Cardiac fibroblast (primary cell): ENCODE measurements at places on chromosomes 1 and 21.

DNA sequence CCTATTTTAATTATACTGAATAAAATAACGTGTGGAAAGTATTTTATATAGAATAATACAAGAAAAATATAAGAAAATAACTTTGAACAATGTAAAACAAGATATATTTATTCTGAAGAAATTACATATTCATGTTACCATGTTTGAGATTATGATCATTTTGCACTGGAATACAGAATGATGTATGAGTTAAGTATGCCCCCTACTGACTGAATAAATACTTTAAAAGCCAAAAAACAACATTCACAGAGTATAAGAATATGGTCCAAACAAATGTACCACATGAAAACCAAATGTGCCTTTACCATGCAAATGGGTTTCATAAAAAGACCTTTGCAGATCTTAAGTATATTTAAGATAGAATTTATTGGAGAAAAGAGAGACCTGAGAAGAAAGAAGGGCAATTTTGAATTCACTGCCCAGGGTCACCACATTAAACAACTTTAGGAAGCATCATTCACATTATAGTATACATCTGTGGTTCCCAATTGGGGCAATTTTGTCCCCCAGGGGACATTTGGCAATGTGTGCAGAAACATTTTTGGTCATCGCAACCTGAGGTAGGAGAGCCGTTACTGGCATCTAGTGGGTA, 136.6 kb upstream of the GFI1 start:
- DNase-seq = peak; percentile 46

- no peak for DNase-seq
Observed at GRCh38 chr1:245118806-245119205, 36.0 kb upstream of the KIF26B start.

DNA sequence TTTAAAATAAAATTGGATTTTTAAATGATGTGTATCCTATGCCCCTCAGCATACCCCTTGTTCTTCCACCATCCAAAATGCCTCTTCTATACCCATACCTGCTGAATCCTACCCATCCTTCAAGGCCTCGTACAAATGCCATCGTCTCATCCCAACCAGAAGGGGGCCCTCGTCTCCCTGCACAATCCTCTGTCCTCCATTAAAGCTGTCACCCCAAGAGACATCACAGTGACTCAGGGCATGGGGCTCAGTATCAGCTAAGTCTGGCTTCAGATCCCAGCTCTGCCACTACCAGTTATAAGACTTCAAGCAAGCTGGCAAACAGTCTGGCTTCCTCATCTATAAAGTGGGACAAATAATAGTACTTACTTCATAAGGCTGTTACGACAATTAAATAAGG, 23.8 kb downstream of the IGFN1 start:
- no peak for DNase-seq

DNA sequence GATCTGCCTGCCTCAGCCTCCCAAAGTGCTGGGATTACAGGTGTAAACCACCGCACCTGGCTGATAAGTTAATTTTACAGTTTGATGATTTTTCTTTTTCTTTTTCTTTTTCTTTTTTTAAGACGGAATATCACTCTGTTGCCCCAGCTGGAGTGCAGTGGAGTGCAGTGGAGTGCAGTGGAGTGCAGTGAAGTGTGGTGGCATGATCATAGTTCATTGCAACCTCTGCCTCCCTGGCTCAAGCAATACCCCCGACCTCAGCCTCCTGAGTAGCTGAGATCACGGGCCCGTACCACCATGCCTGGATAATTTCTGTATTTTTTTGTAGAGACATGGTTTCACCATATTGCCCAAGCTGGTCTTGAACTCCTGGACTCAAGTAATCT, 84.4 kb upstream of the CXADR start:
- no peak for DNase-seq

GRCh38 chr1:162294015-162294414, 82.6 kb downstream of the SPATA46 start:
- no peak for DNase-seq

DNA sequence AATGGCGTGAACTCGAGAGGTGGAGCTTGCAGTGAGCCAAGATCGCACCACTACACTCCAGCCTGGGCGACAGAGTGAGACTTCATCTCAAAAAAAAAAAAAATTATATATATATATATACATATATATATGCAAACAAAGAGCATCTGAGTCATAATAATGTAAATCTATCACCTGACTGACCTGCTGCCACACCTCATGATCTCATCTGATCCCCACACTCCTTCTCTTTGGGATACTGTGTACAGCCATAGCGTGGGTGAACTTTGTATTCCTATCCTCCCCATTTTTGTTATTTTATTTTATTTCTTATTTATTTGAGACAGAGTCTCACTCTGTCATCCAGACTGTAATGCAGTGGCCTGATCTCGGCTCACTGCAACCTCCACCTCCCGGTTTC, 2.6 kb upstream of the HDAC1 start:
- no peak for DNase-seq

DNA sequence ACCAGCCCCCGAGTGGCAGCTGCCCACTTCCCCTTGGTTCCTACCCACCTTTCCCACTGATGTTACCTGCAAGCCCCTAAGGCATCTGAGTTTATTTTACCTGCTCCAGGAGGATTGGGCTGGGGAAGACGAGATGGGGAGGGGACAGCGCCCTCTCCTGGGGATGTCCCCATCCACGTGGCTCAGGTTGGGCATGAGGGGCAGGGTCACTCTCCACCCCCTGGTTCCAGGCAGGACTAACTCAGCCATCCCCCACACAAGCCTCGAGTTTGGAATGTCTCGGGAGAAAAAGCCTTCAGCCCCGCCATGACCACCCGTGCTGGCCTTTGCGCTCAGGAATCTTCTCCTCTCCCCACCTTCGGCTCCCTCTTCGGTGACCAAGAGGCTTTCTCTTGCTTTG, 90.0 kb downstream of the ARHGEF10L start:
- no peak for DNase-seq

DNA sequence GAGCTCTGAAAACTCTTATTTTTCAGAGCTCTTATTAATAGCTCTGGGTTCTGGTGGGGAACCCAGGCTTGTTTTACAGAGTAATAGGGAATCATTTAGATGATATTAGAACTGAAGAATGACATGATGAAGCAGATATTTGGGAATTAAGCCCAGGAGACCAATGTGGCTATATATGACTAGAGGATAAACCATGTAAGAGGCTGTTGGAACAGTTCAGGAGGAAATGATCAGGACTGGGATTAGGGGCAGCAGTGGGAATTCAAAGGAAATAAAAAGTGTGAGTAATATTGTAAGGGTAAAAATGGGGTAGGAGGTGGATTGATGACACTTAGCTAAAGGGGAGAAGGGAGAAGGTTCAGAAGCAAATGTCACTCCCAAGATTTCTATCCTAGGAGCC, 58.6 kb downstream of the GIPC2 start:
- DNase-seq = peak; percentile 87

DNA sequence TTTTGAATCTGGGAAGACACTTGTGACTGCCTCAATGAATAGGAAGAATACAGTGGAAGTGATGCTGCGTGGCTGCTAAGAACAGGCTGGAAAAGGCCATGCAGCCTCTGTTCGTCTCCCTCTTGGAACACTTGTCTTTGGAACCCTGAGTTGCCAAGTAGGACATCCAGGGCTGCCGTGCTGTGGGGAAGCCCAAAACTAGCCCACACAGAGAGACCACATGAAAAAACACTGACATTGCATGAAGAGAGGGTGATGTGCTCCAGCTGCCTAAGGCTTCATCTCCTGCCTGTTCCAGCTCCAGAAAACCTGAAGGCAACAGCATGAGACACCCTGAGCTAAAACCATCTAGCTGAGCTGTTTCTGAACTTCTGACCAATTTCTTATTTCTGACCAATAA, 61.1 kb upstream of the GNG4 start:
- no peak for DNase-seq

GRCh38 chr21:45127937-45128336, 53.6 kb downstream of the ADARB1 start:
- DNase-seq = no peak

DNA sequence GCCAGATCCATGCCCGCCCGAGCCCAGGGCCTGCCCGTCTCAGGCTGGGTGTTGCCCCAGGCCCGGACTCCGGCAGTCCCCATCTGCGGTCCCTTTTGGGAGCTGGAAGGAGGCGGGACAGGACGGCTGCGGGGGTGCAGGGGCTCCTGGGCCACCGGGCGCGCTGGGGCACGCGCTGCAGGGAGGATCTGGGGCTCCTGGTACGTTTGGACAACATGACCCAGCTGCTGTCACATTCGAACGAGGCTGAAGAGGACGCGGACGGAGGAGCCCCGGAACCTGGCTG, 6.6 kb upstream of the CALML6 start:
- no peak for DNase-seq

DNA sequence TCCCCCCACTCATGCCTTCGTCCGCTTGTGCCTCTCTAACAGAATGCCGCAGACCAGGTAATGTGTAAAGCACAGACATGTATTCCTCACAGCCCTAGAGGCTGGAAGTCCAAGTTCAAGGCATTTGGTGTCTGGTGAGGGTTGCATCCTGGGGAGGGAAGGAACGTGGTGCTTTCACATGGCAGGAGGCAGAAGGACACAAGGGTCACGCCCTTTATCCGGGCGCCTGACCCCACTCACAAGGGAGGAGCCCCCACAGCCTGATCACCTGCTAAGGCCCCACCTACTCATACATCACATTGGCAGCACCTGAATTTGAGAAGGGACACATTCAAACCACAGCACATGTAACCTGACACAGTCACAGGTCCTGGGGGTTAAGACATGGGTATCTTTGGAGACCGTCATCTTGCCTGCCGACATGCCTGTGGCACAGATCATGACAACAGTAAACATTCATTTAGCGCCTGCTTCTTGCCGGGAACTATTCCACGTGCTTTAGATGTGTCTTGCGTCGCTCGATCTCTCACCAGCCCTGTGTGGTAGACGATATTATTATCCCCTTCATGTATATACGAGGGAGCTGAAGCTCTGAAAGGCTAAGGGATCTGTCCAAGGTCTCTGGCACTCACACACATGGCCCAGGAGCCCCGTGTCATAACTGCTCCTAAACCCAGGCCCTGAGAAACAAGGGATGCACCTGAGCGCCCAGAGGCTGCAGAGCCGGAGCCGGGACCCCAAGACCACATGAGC, 235.6 kb downstream of the NPHP4 start:
- no peak for DNase-seq

GRCh38 chr1:998745-998994, 1.2 kb downstream of the HES4 start:
- peak; percentile 37 for DNase-seq

DNA sequence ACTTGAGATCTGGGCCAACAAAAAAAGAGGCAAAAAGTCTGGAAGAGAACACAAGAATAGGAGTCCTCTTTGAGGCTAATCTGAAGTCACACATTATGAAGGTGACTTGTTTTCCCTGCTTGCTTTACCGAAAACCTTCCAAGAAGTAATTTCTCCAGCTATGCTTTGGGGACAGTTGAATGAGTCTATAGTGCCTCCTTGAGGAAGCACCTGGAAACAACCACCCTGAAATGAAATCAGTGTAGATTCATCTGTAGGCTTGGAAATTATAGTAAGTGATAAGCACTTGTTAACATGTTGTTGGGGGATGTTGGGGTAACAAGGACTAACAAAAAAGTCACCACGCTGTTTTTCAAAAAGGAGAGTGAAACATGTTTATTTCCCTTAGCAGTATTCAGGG, 23.4 kb upstream of the RPTN start:
- peak; percentile 21 for DNase-seq

- DNase-seq = no peak
Observed at GRCh38 chr21:17550671-17551308, 37.9 kb downstream of the CXADR start.

DNA sequence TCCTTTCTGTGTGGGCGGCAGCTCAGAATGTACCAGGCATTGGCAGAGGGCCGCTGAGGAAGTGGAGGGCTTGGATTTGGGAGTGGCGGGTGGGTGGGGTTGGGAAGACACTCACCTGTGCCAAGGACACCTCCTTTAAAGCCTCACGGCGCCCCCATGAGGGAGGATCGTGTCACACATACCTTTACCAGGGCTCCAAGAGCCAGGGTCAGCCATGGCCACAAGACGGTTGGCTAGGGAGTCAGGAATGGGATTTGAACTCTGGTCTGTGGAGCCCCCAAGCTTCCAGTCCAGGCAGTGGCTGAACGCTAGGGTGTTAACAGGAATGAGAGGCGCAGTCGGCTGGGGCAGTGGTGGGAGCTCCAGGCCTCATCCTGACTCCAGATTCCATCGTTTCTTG, 4.6 kb downstream of the NBL1 start:
- peak; percentile 52 for DNase-seq

GRCh38 chr1:222904451-222904850, 89.6 kb downstream of the DISP1 start:
- DNase-seq = no peak

DNA sequence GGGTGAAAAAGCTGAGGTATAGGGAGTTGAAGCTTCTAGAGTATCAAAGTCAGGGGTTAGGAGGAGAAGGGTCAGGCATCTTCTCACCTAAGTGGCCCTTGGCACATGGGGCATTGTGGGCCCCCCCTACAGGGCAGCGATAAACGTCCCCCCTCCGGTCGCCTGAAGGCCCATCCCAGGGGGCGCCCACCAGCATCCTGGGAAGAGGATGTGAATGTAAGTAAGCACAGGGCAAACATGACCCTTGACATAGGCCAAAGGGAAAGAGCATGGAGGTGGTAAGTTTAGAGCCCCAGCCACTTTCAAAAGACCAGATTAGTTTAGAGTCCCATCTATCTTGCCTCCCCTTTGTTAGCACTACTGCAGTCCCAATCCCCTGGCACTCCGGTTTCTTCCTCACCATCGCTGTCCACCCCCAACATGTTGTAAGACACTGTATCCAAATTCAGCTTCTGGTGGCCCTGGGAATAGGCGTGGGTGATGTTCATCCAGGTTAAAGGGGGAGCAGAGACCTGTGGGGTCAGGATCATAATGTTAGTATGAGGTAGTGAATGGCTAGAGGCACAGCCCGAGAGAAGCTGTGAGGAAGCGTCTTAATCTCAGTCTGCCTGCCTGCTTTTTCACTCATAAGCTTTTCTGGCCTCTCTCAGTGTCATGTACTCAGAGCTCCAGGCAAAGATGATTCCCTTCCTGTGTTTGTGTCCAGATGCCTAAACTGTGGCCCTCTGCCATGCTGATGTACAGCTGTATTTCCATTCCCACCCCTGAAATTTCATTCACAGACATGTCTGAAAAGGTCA, 2.7 kb downstream of the ITGA10 start:
- DNase-seq = peak; percentile 61

GRCh38 chr1:68490046-68490651, 6.7 kb downstream of the DEPDC1 start:
- DNase-seq = no peak

DNA sequence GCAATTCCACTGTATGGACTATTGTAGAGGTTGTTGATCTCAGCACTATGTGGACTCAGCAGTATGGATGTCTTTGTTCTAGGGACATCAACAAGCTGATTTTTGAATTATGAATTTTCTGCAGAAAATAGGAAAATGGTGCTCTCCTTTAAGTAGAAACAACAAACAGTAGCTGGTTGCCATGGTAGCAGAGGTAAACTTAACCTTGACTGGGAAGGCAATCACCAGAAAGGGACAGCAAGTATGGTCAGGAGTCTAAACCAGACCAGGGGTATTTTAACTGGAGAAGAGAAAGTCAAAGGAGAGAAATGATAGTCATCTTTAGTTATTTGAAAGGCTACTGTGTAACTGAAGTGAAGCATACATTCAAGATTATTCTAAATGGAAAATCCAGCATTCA, 22.3 kb downstream of the WLS start:
- DNase-seq = peak; percentile 47
